ENCODE measurements at places on chromosomes 3 and 15.

DNA sequence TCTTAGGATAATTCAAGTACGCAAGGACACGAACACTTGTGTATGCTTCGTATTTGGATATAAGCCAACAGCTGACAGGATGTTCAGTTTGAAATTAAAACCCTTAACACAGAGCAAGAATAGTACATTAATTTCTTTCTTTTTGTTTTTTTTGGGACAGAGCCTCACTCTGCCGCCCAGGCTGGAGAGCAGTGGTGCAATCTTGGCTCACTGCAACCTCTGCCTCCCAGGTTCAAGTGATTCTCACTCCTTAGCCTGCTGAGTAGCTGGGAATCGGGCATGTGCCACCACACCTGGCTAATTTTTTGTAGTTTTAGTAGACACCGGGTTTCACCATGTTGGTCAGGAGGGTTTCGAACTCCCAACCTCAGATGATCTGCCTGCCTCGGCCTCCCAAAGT, 32.4 kb downstream of the TOMM70 start:
- no peak for DNase-seq

- DNase-seq, result no peak
These were observed 63.3 kb downstream of the LEO1 start for GRCh38 chr15:51908316-51908715.

- DNase-seq, result no peak
These were observed 167.8 kb upstream of the CCDC54 start for GRCh38 chr3:107209302-107209990.

- DNase-seq, result no peak
These were observed 160.3 kb downstream of the ANXA2 start for GRCh38 chr15:60237446-60237845.

- no peak for DNase-seq
These were observed 95.5 kb downstream of the ST6GAL1 start for GRCh38 chr3:187025656-187026316.

Data from heart left ventricle (tissue), 16 donors.